Tibial artery (tissue), 4 donors: ENCODE measurements at places on chromosomes 12 and 14.
A peak's percentile ranks its signal among the peaks of the same experiment; 100 is the strongest.

- peaks cover 72% of the 10 kb centered on the region for H3K36me3 ChIP-seq
- peaks cover 10% of the 10 kb centered on the region for H3K4me1 ChIP-seq
- DNase-seq = no peak
- H3K27me3 ChIP-seq = no peaks in the 10 kb centered on the region
- H3K4me3 ChIP-seq = no peak overlapping the region
Measured at GRCh38 chr12:105198961-105199360, 37.0 kb downstream of the APPL2 start.

DNA sequence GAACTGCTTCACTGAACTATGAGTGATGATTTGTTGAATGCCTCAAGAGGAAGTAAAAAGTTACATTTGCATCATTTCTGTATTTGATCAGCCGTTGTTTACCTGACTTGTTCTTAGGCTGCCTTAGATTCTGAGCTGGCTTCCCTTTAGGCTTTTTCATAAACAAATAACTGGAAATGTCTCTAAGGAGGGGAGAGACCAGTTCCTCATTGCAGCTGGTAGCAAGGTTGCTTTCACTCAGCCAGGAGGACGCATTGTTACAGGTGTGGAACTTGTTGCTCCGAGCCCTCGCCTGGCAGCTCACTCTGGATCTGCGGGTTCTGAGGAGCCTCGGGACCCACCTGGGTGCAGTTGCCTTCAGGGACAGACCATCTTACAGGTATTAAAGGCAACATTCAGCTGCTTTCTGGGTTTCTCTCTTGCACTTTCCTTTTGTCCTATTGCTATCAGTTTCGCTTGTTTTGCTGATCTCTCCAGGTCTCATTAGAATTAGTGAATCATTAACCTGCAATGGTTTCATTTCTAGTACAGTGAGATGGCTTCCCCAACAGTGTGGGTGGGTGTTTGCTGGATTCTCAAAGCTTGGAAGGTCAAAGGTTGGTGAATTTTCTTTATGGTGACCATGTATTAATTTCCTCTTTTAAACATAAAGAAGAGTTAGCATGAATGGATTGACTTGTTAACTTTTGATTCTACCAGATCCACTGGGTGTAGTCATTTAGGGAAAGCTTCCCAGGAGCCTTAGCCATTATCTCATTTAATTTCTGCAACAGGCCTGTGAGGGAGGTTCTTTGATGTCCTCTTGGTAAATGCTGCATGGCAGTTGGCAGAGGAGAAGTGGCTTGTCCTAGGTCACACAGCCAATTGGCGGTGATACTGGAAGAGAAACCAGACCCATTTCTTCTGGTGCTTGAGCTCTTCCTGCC lies at the start of gene PLEKHG7:
PLEKHG7 (plus strand) TSS at position 236 of the 926 bp plus-strand sequence. CDS start 3,643 bp downstream, outside the sequence.
- H3K4me1 ChIP-seq = no peaks in the 10 kb centered on the region
- H3K4me3 ChIP-seq = no peak within 1 kb of the TSS
- no peaks in the 10 kb centered on the region for H3K27me3 ChIP-seq
- no peak for DNase-seq
- no peaks in the 10 kb centered on the region for H3K36me3 ChIP-seq

GRCh38 chr14:99479906-99480869 lies at the start of gene SETD3:
Gene SETD3, minus strand, starts transcription at chr14:99480859. Its CDS starts 15,054 bp downstream, at chr14:99465805.
- DNase-seq = peak; percentile 85
- peaks cover 19% of the 10 kb centered on the region for H3K4me1 ChIP-seq
- H3K4me3 ChIP-seq = peak within 1 kb of the TSS; percentile 73
- no peaks in the 10 kb centered on the region for H3K36me3 ChIP-seq
- no peaks in the 10 kb centered on the region for H3K27me3 ChIP-seq

GRCh38 chr14:85663667-85664066 lies 133.7 kb downstream of the FLRT2 start:
- no peaks in the 10 kb centered on the region for H3K27me3 ChIP-seq
- H3K4me1 ChIP-seq = no peaks in the 10 kb centered on the region
- no peak overlapping the region for H3K4me3 ChIP-seq
- no peaks in the 10 kb centered on the region for H3K36me3 ChIP-seq
